ENCODE measurements at places on chromosomes 4 and X.

- DNase-seq = no peak
Observed at GRCh38 chrX:9337046-9337445, 127.8 kb upstream of the TBL1X start.

- no peak for DNase-seq
Observed at GRCh38 chrX:153627675-153628111, 19.3 kb upstream of the DUSP9 start.

DNA sequence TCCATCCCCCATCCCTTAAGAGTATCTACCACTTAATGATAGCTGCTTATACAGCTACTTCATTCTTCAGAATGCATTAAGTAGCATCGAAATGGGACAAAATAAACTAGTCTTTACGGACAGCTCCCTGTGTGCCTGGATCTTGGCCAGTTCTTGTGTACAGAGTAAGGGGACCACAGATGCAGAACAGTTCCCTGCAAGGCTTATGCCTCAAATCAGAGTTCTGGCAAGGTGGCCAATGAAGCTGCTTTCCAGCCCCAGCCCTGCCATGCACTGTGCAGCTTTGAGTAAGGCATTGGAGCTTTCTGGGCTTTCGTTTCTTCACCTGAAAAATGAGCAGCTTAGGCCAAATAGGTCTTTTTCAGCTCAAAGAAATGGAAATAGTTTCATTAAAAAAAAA lies 14.2 kb downstream of the CLNK start:
- no peak for DNase-seq

GRCh38 chr4:75892508-75892907 lies 9.7 kb downstream of the PPEF2 start:
- DNase-seq = no peak

DNA sequence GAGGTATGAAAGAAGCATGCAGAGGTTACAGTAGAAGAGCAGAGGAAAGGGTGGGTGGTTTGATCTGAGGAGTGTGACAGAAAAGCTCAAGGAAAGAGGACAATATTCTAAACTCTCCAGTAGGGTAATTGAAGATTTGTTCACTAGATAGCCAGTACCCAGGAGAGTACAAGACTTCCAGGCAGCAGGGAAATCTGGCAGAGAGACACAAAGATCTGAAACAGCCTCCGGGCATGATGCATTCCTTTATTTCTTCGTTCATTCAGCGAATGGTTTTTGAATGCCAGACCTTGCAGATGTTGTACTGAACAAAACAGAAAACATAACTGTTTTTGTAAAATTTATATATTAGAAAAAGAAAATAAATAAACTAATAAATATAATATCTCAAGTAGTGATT lies 766.6 kb downstream of the FAT4 start:
- DNase-seq = no peak

DNA sequence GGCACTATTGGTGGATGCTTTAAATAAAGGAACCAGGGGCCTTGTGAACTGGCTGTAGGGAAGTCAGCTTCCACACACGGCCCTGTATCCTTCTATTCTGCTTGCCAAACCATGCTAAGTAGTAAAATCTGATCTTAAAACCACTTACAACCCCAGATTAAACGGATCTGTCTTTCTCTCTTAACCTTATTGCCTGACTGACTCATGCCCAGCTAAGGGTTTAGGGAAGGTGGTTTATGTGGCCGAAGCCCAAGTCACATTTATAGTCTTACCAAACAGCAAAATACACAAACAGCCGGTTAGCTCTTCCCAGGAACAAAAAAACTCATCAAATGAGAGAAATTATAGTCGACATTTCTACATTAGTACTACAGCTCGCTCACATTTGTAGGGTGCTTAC lies 988.4 kb upstream of the TENM3 start:
- no peak for DNase-seq

GRCh38 chr4:7642741-7643458 lies 208.2 kb upstream of the PSAPL1 start:
- no peak for DNase-seq

GRCh38 chrX:85993539-85994197 lies 53.7 kb downstream of the CHM start:
- DNase-seq = no peak

GRCh38 chr4:168651374-168651773 lies 154.5 kb downstream of the PALLD start:
- DNase-seq = no peak

DNA sequence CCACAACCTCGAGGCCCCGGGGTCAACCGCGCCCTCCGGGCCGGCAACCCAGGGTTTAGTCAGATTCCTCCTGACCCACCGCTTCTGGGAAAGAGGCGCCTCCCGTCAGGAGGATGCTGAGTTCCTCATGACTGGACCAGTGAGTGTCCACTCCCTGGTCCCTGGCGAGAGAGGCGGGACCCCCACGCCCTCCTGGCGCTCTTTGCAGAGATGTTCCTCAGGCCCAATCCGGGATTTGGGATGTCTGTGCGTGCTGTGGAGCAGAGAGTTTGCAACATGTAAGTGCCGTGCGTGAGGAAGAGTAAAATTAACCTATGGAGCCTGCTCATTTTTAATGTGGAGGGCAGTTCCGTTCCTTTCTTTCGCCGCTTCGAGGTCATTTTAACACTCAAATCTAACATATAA lies 824 bp upstream of the UGDH start:
- no peak for DNase-seq

DNA sequence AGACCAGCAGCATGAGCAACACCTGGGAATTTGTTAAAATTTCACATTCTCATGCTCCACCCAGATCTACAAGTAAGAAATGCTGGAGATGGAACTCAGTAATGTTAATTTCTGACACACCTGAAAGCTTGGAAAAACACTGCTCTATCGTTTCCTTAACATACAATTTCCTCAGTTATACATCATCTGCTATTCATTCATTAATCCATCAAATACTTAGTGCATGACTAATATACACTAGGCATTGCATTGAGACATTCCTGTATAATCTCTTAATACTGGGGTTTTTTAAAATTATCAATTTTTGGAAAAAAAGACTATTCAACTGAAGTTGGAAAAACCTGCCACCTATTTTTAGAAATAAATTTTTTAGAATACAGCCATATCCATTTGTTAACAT lies 106.1 kb downstream of the CHM start:
- DNase-seq = no peak

DNA sequence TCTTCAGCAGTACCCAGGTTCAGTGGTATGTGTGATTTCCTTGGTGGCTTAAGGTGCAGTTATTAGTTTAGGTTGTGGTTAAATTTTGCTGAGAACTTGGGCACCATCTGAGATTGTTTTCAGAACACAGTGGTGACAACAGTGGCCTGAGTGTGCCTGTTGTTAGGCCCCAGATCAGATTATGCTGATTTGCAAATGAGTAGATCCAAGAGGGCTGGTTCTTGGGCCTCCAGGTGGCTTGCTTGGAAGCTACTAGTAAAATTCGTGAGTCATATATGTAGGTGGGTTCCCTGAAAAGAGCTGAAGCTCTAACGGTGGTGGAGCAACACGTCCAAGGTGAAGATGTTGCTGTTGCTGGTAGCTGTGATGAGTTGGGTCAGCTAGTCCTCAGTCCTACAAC lies 2619.6 kb downstream of the PCDH7 start:
- DNase-seq = no peak

DNA sequence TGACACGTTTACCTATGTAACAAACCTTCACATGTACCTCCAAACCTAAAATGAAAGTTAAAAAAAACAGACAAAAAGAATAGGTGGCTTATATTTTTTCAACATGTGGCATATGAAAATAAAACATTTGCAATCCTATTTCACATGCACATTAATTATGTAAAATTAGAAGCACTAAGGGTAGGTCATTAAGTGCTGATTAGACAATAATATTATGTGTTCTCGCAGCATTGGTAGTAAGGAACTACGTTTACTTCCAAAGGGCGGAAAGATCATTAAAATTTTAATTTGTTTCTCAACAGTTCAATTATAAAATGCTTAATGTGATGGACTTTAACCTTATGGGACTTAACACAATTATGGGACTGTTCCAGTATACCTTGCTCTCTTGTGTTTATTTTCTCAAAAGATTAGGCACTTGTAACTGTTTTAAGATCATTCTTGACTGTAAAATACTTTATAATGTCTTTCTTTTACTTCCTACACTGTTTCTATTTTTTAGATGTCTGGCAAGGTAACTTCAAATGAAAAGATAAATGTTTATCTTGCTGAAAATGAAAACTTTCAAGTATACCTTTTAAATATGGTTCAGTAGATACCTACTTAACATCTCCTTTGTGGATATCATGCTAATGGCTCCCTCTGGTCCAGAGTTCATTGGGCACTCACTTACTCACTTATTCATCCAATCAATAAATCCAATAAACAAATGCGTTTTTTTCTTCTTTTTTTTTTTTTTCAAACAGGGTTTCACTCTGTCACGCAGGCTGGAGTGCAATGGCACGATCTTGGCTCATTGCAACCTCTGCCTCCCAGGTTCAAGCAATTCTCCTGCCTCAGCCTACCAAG lies 202.0 kb downstream of the ARAP2 start:
- DNase-seq = no peak

DNA sequence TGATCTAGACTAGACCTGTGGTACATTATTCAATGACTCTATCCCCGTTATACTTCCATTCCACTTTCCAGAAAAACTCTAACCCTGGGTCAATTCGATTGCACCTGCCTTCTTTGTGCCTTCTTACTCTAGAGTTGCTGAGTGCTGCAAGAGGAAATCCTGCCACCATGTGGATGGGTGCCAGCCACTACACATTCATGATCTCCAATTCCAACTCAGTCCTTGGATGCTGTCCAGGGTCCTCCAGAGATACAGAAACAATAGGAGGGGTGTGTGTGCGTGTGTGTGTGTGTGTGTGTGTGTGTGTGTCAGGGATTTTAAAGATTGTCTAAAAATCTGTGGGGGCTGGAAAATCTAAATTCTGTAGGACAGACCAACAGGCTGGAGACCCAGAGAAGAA lies 42.9 kb upstream of the INTS6L start:
- DNase-seq = no peak

DNA sequence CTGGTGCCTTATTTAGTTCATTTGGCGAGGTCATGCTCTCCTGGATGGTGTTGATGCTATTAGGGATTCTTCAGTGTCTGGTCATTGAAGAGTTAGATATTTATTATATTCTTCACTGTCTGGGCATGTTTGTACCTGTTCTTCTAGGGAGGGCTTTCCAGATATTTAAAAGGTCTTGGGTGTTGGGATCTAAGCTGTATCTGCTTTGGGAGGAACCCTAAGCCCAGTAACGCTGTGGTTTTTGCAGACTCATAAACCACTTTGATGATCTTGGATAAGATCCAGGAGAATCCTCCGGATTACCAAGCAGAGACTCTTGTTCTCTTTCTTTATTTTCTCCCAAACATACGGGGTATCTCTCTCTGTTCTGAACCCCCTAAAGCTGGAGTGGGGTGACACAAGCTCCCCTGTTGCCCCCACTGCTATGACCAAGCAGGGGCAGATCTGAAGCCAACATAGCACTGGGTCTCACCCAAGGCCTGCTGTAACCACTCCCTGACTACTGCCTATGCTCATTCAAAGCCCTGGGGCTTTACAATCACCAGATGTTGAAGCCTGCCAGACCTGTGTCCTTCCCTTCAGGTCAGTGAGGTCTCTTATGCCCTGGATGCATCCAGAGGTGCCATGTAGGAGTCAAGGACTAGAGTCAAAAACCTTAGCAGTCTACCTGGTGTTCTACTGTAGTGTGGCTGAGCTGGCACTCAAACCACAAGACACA lies 187.6 kb downstream of the GUCY2F start:
- no peak for DNase-seq

DNA sequence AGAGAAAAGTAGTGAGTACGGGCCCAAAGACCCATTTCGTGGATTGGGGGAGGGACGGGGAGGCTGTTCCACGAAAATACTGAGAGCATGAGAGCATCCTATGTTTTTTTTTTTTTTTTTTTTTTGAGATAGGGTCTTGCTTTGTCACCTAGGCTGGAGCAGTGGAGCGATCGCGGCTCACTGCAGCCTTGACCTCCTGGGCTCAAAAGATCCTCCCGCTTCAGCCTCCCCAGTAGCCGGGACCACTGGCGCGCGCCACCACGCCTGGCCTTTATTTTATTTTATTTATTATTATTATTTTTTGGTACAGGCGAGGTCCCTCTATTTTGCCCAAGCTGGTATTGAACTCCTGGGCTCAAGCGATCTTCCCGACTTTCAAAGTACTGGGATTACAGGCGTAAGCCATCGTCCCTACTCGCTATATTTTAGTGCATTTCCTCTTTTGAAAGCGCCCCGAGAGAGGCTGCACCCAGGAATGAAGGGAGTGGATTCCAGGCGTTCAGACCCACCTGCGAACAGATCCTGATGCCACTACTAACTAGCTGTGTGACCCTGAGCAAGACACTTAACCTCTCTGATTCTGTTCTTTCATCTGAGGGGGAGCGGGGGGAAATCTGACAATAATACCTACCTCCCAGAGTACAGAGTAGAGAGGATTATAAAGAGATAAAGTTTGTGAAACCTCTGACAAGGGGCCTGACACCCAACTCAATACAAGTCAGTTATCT lies 5.4 kb upstream of the MSX1 start:
- no peak for DNase-seq

DNA sequence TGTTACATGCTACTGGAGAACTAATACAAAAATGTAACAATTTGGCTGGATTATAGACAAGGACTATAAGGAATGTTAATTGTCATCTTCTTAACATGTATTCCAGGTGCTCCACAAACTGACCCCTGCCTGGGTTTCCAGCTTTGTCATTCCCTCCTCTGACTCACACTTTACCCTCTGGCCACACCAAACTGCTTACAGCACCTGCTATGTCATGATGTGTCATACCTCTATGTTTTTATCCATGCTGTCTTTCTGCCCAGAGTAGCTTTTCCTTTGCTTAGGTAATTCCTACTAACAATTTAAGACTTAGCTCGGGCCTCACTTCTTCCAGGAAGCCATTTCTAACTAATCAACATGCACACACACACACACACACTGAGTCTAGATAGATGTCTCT lies 14.0 kb upstream of the SHROOM4 start:
- no peak for DNase-seq

- no peak for DNase-seq
Observed at GRCh38 chr4:186297013-186297645, 31.1 kb downstream of the F11 start.

DNA sequence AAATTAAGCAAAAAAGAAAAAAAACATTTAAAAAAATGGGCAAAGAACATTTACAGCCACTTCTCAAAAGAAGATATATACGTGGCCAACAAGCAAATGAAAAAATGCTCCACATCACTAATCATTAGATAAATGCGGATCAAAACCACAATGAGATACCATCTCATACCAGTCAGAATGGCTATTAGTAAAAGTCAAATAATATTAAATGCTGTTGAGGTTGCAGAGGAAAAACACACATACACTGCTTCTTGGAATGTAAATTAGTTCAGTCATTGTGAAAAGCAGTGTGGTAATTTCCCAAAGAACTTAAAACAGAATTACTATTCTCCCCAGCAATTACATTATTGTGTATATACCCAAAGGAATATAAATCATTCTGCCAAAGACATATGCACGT lies 1189.0 kb downstream of the PCDH18 start:
- DNase-seq = no peak

- no peak for DNase-seq
Observed at GRCh38 chrX:140525448-140525847, 20.6 kb upstream of the SOX3 start.
